Right atrium auricular region (tissue), 2 donors: ENCODE measurements at places on chromosomes 7 and 10.

DNA sequence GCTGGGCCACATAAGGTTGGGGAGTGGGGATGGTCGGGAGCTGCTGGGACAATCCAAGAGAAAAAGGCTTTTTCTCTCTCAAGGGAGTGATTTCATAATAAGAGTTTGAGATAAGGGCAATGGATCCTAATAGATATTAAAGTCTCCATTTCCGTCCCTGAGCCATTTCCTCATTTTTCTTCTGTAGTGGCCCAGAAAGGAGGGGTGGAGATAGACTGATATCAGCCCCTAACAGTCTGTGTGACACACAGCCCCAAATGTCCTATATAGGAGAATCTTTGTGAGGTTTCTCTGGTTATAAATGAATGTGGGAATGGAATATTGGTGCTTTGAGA, 35.2 kb downstream of the PRSS2 start:
- DNase-seq = no peak

DNA sequence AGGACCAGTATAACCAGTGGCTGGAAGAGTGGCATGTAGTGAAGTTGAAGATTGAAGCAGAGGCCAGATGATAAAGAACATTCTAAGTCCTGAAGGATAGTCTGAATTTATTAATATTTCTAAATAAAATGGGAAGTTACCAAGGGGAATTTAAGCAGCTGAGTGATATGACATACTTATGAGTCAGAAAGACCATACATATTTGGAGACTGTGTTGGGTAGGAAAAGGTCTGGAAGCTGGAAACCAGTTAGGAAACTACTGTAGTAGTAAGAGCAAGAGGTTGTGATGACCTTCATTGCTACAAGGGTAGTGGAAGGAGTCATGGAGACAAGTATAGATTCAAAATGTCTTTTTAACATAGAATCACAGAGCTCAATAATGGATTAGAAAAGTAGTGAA, 752.3 kb downstream of the SUGCT start:
- no peak for DNase-seq

DNA sequence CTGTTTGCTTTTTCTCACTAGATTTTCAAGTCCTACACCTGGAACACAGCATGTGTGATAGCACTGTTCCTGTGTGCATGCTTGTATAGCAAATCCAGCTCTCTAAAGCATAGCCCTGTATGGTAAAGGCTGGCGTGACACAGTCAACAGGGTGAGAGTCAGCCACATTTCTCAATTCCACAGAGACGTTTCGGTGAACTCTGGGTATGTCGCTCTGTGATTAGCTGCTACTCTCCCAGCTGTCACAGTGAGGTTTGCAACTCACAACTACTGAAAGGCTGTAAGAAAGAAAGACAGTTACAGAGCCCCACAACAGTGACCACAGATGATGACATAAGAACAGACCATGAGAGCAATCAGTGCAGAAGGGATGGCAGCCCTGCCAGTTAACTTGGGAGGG, 170.6 kb upstream of the IMMP2L start:
- DNase-seq = no peak

GRCh38 chr10:103895411-103896186, 22.4 kb downstream of the STN1 start:
- no peak for DNase-seq

GRCh38 chr10:8078027-8078426, 23.5 kb downstream of the GATA3 start:
- no peak for DNase-seq

- DNase-seq = no peak
Observed at GRCh38 chr10:45000752-45001380, at the start of gene ZNF22. Gene ZNF22 (plus strand): TSS chr10:45000923. CDS start chr10:45003369, 2,446 bp downstream.
